Stimulated activated CD8-positive, alpha-beta memory T cell treated with anti-CD3 and anti-CD28 coated beads, Interleukin-15, amount 100 ng/mL, for 48 hours (primary cell): ENCODE measurements at places on chromosomes 5 and 9.

DNA sequence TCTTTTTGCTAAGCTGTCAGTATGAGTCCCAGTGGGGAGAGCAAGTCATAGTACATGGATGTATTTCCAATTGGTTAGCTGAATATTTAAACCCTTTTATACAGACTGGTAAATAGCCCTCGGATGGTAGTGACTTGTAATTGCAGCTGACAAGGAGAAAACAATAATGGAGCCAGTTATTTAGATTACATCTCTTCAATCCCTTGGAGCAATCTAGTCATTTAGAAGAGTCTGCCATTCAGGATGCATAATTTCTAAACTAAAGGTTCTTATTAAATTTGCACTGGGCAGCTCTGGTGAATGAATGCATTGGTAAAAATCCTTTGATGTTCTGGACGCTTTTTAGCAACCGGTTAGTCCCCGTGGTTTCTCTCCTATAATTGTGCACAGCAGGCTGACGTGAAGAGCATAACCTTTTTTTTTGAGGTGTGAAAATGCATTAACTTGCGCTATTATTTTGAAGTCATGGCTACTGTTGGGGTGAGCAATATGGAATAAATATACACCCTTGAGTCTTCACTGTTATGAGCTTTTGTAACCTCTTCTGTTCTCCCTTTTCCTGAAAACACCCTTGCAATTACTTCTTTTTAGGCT, 158.6 kb upstream of the CD180 start:
- no peak for DNase-seq

GRCh38 chr5:67678594-67678993, 482.0 kb upstream of the CD180 start:
- no peak for DNase-seq

DNA sequence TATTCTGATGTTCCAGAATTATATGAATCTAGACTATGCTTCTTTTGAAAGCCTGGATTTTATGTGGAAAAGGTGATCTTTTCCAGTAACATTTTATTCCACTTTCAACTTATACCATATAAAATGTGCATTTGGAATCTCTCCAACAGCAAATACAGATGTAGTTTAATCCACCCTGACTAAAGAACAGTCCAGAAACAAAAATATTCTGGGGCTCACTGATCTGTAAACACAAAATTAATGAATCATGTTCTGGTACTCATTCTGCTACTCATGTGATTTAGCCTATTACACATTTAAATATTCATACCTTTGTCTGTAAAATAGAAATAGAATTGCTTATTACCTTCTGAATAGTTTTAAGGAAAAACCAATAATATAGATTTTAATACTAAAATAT, 125.8 kb downstream of the ARRDC3 start:
- no peak for DNase-seq

DNA sequence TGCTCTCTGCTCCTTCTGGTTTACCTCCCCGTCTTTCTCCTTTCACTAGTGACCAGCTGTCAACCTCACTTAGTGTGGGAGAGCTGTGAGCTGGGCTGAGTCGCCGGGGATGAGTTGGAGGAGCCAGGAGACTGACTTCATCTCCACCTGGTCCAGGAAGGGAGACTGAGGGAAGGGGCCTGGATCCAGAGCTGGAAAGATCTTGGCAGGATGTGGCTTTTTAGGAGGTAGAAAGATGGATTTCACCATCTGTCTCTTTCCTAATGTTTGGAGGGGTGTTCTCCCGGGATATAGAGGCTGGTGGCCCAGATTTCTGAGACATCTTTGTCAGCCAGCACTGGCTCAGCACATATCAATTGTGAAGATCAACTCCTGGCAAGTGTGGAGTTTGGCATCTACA, 37.1 kb upstream of the TNC start:
- no peak for DNase-seq

GRCh38 chr5:118126159-118126558, 862.2 kb downstream of the DTWD2 start:
- no peak for DNase-seq

DNA sequence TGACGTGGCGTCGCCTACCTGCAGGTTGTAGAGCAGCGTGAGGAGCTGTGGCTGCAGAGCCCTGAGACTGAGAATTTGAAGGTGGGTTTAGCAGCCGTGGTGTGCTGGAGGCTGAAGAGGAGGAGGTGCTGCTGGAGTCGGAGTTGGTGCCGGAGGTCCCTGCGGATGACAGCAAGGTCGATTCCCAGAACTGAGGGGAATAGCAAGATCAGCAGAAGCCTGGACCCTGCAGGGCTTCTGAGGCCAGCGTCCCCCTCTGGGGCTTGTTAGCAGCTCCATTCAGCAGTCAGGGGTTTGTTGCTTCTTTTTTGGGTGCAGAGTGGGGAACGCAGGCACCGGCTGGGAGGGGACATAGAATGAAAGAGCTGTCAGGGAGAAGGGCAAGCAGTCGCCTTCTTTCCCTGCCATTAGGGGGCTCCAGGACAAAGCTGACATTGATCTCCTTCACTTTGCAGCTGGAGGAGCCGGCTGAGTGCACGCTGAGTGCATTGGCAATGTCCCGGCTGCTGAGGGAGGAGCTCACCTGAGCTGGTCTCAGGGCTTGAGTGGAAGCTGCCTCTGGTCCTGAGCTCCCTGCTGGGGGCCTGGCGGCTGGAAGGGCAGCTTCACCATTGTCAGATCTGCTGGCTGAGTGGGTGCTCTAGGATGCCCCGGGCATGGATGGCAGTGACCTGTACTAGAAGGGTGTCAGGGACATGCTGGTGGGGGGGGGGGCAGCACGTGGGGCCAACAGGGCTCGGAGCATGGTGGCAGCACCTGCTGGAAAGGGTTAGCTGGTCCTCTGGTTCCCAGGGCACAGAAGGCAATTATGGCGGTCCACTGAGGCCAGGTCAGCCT, 20.8 kb downstream of the OBP2B start:
- DNase-seq, result no peak

- no peak for DNase-seq
Measured at GRCh38 chr9:90799271-90799852, 2.3 kb upstream of the SYK start.

DNA sequence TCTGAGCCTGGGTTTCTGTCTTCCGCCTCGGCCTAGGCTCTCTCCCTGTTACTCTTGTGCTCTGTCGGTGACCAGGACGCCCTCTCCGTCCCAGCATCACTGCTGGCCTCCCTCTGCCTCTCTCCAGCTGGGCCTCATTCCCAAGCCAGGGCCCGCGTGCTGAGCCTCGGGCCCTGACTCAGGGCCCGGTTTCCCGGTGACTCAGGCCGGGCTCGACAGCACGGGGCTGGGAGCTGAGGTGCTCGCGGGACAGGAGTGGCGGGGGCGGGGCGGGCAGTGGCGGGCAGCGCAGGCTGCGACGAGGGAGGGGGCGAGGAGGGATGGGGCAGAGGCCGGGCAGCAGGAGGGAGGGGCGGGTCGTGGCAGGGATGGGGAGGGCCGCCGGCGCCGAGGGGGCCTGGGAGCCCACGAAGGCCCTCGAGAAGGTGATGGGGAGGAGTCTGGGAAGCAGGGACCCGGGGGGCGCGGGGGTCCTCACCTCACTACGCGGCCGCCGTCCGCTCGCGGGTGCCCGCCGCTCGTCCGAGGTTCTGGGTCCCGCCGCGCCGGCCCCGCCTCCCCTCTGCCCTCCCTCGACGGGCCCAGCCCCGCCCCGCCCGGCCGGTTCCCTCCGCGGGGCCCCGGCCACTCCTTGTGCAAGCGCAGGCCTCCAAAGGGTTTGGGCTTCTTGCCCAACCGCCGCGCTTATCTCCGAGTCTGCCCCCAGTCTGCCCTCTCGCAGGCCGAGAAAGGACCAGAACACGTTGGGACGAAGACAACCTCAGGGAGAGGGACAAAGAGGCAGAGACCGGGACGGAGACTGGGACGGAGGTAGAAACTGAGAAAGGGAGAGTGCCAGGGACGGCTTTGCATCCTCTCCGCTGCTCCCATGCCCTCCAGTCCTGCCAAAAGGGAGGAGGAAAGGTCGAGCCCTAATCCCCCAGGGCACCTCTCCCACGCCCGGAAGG, at the start of gene ARAP3:
TSS of gene ARAP3 (minus strand) at position 536 of the 947 bp plus-strand sequence. CDS start 1,744 bp downstream, outside the sequence.
- no peak for DNase-seq

GRCh38 chr9:99000476-99001395, 57.0 kb downstream of the COL15A1 start:
- no peak for DNase-seq

- no peak for DNase-seq
Measured at GRCh38 chr5:52886206-52886605, 98.5 kb downstream of the ITGA1 start.

DNA sequence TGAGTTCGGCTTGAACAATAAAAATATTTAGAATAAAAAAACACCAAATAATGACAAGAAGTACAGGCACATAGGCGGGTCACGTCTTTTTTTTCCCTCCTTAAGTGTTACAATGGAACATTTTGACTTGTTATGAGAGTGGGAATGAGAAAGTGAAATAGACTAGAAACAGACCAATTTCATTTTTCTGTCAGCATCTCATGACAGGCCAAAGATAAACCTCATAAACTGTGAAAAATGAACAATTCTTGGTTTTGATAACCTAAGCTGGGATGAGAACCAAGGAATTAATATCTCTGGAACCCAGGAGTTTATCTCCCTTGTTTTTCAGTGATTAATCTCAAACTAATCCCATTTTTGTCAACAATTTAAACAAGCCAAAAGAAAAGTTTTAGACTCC, 299.5 kb downstream of the SLIT3 start:
- DNase-seq, result no peak
